ENCODE measurements at places on chromosomes 12 and 14. TPM values are rescaled to one million over a fixed set of nuclear protein-coding genes. Genes with fewer than 3 reads are reported as not detected.
A peak's percentile ranks its signal among the peaks of the same experiment; 100 is the strongest.

NKX2-1 gene
- not detected for total RNA-seq

CEP170B gene
- total RNA-seq = 5.9 TPM

- no peak for DNase-seq
Observed at GRCh38 chr14:87975636-87976035, 17.3 kb downstream of the GALC start.

GRCh38 chr12:15650399-15651128 is 138.6 kb downstream of the EPS8 start:
- DNase-seq = no peak

DNA sequence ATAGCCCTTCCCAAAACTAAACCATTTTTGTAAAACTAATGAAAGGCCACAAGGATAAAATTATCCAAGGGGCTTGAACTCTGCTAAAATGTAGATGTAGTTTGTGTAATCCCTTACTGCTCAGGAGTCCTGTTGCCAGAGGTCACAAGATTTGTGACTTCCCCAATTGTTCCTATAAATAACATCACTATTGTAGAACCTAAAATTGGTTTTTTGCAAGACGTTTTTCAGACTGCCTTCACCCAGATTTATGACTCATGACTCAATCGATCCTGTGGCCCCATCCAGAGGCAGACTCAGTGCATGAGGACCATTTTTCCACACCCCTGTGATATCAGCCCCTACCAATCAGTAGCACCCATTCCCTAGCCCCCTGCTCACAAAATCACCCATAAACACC is 61.5 kb upstream of the RASSF8 start:
- DNase-seq = no peak

DNA sequence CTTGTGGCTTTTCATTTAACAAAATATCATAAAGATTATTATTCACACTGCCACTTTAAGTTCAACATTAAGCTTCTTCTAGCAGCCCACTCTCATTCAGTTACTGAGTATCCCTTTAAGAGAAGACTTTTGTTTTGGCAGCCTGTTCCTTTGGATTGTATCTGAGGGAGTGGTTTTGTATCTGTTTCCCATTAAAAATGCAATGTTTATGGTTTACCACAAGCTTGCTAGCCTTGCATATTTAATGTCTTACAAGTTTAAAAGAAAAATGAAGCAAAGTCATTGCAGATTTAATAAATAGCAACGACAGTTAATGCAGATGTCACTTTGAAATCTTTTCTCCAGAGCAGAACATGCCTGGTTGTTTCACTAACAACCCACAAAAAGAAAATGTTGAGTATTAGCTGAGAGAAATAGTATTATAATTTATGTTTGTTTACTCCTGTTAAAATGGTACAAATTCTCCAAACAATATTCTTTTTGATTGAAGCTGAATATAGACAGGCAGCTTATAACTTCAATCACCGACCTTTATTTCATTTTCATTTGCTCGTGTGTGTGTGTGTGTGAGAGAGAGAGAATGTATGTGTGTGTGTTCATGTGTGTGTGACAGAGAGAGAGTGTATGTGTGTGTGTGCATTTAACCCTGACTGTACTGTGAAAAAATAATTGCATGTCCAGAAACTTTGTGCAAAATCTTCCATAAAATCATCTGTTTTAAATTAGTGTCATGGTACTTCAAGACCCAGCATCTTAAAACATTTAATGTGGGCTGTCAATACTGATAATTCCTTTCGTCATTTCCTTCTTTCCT is 1.8 kb downstream of the DCN start:
- DNase-seq = peak; percentile 71

- DNase-seq = no peak
Observed at GRCh38 chr14:34040766-34041165, 89.9 kb upstream of the EGLN3 start.

GRCh38 chr14:63134801-63135200 is 69.4 kb upstream of the RHOJ start:
- DNase-seq = peak; percentile 1

GRCh38 chr14:21056520-21057163 is 980 bp upstream of the RNASE8 start:
- DNase-seq = peak; percentile 66

All from RPMI7951 (cell line).